ENCODE measurements at places on chromosomes 2 and 18.

DNA sequence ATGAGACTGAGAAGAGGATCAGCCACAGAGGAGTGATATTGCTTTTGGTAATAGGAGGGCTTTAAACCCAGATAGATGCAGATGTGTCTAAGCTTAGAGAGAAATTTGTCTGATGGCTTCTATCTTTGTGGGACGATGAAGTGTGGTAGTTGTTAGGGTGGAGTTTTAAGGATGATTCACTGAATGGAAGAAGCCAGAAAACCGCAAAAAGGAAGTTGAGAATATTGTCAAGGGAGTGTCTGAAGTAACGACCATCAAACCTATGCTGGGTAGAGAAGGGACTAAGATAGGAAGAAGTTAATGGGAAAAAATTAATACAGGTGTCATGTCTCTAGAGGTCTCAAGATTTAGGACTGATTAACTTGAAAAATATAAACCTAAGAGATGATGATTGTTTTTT, 195.6 kb upstream of the MC4R start:
- DNase-seq, result no peak

DNA sequence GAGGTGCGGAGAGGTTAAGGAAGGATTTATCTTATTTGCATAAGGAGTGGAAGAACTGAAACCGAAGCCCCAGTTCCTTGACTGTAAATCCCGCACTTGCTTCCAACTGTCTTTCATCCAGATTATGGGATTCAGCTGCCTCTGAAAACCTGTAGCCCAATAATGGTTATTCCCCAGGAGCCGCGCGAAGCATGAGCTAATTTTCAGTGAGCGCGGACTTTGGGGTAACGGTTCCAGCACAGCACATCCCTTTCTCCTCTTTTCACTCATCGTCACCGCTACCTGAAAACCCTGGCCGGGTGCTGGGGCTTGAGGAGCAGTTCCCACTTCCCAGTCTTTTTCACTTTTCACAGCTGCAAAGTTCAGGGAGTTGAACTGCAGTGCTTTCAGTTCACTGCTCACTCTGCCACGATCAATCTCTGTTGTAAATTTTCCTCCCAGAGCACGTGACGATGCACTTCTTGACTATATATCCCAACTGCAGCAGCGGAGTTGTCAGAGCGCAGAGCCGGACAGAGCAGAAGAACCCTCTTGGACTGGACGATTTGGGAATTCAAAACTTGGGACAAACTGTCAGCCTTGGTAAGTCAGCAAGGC, at the start of gene KCNE4:
TSS of gene KCNE4 (plus strand) at position 498 of the 597 bp plus-strand sequence. CDS start 641 bp downstream, outside the sequence.
- DNase-seq, result no peak

- DNase-seq, result peak; percentile 23
These were observed 11.4 kb upstream of the NEU4 start for GRCh38 chr2:241797441-241798080.

DNA sequence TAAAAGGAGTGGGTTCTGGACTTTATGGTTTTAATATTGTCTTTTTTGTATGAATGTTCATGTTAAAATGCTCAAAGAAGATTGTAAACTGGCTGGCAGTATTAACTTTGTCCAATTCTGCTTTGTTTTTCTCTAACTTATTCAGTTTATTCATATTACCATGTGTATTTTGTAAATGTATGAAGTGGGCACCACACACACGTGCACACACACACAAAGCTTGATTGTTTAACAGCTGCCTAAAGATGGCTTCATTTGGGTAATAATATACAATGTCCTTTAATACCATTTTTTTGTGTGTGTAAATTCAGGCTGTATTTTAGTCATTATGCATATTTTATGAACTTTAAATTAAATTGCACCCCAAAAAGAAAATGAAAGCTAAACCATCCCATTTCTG, 11.4 kb upstream of the APCDD1 start:
- DNase-seq, result no peak

DNA sequence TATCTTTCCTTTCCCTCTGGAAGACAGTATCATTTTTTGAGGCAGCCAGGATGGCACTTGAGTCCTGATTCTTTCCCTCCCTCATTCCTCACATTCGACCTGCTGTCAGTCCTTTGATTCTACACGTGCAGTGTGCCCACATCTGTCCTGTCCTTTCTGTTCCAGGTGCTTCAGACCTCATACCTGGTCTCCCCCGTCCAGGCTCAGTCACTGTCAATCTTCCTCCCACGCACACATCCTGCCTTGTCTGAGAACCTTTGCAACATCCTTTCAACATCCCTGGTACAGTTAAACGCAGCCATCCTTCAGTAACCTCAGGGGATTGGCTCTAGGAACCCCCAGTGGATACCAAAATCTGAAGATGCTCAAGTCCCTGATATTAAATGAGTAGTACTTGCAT, 10.1 kb downstream of the BCL2 start:
- DNase-seq, result no peak

DNA sequence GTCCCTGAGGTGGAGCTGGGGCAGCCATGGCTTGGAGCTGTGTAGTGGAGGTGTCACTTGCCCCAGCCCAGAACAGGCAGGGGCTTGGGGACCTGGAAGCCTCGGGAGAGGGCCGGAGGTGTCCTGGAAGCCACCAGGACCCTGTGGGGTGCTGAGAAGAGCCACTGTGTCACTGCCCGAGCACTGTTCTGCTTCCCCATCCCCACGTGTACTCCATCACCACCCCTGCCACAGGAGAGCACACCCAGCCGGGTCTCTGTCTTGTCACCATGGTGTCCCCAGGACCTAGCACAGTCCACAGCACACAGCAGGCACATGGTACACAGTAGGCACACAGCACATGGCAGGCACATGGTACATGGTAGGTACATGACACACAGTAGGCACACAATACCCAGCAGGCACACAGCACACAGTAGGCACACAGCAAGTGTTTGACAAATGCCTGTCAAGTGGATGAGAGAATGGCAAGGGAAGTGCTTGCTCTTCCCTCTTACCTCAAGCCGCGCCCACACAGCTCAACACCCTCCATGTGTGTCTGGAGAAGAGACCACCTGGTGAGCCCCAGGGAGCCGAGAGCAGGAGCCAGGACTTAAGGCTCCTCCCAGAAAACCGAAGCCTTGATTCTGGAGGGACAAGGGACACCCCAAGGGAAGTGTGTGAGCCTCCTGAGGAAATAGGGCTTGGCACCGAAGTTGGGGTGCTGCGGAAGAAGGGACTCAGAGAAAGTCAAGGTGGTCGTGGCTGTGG, 13.3 kb downstream of the MBP start:
- no peak for DNase-seq

DNA sequence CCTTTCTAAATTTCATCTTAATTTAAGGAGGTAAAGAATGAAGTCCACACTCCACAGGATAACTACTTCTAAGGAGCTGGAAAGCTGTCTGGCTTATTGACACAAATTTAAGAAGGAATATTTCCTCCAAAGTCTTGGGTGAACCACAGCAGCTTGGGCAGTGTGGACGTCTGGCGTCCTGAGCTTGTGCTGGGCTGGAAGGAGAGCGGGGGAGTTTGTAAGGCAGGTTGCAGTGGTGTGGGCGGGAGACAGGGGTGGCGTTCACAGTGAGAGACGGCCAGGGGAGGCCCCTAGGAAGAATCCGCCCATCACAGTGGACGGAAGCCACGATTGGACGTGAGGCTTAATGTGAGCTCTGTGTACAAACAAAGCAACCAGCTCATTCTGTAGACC, 25.7 kb downstream of the ADI1 start:
- DNase-seq, result no peak

DNA sequence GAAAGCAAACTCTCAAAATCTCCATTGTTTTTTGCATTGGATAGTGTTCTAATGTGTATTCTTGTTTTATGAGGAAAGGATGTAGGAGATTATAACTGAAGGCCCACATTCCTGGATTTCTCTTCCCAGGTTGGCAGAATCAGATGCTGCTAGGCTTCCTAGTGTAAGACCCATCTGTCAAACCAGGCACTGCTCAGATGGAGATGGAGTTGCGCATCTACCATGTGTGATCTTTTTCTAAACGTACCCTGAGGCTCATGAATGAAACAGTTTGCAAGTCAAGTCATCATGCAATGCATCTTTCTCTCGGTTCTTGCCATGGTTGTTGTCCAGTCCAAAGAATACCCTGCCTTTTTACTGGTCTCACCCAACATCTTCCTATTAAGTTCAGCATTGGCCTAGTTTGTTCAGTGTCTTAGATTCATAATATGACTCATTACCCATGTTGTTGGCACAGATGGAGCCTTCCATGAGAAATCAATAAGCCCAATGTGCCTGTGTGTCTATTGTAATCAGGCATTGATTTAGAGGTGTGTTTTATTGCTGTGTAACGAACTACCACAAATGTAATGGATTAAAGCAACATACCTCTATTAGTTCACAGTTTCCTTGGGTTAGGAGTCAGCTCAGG, 127.4 kb downstream of the NYAP2 start:
- no peak for DNase-seq

DNA sequence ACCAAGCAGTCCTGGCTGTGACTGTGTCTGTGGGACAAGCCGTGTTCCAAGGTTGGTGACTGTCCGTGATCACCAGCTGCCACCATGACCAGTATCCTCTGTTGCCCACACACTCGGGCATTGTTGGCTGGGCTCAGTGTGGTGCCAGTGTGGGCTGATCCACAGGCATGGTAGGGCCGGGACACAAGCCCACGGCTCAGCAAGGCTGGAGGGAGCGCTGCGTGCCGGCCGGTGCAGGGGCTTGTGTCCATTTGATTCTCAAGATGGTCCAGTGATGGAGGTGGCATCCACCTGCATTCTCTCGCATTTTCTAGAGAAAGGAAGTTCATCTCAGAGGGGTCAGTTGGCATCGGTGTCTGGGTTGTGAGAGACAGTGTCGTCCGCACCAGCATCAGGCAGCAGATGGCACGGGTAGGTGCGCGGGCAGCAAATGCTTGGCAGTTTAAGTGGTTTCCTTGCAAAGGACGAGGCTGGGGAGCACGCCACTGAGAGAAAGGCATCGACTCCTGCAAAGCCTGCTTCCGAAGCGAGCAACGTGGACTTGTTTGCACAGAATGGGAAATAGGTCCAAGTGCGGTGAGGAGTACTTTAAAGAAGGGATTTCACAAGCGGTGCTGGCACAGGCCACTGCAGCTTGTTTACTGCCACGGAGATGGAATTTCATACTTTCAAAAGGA, 20.9 kb downstream of the TWIST2 start:
- DNase-seq, result no peak

GRCh38 chr2:217973008-217973787, 29.6 kb downstream of the TNS1 start:
- no peak for DNase-seq

DNA sequence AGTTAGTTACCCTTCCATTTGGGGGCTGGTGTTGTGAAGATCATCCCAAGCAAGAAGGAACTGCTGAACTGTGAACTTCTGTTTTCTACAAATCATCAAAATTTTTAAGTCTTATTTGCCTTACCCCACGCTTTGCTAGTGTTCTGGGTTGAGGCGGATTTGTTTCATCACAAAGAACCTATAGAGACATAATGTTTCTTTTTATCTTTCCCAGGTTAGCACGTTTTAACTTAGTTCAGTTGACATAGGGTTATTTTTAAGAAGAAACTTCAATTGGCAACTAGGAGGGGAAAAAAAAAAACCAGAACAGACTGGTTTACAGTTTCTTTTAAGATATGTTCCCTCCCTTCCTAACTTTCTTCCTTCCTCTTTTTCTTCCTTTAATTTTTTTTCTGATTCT, 31.1 kb upstream of the CERS6 start:
- DNase-seq, result no peak

DNA sequence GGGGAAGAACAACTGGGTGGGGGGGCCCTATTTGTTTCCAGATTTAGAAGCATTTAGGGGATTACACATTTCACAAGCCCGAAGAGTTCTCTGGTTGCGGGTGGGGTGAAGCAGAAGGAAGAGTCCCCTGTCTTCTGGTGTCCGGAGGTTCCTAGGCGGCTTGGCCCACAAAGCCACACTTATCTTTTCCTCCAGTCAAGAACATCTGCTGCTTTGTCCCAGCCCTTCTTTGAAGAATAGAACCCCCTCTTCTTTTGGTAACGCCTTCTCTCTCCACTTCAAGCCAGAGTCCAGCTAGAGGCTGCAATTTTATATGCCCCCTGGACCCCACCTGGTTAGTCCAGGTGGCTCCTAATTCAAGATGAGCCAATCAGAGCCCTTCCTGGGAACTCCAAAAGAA, 15.8 kb downstream of the BOLA3 start:
- no peak for DNase-seq

- DNase-seq, result no peak
These were observed 75.5 kb upstream of the ST8SIA3 start for GRCh38 chr18:57276829-57277228.

GRCh38 chr18:78542204-78542603, 437.4 kb upstream of the SALL3 start:
- no peak for DNase-seq

DNA sequence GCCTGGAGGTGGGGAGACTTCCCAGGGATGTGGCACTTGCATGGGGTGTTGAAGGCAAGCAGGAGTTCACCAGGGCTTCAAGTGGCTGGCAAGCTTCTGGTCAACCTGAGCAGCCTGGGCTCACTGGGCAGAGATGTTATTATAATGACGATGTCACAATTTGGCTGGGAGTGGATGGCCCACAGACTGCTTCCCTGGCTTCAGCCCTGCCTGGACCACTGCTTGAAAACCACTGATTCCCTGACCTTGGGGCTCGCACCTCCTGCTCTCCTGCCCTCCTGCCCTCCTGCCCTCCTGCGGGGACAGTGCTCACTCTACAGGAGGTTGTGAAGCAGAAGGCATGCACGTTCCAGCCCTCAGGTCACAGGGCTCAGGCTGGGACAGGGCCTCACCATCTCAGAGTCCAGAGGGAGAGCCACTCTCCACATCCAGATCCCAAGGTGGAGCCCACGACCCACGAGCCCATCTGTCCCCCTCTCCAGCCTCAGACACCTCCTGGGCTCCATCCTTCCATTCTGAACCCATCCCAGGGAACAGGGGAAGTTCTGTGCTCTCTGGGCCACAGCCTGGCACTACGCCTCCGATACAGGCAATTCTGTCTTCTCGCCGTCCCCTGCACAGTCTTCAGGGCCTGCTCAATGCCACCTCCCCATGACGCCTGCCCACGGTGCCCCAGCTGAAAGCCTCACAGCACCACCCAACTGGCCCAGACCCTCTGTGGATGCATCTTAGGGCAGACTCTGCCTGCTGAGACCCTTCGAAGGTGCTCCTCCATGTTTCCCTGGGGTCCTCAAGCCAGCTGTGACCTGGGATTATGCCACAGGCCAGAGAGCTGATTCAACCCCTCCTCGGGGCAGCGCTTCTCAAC, 241.6 kb upstream of the RAB6C start:
- DNase-seq, result no peak

DNA sequence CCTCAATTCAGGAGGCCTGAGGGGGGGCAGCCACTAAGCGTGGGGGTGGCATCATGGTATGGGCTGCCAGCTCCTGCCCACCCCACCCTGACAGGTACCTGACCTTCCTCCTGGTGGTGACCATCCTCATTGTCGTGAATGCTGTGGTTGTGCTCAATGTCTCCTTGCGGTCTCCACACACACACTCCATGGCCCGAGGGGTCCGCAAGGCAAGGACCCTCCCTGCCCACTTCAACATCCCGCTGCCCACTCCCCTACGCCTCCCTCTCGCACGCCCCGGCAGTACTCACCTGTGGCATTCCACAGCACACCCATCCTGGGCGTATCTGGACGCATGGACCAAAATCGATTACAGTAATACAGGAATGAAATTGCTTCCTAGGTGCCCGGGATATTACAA, 4.0 kb downstream of the CHRNG start:
- DNase-seq, result peak; percentile 14
